ENCODE measurements at places on chromosomes 12 and 14.

GRCh38 chr12:84124211-84124610 is 788.4 kb downstream of the SLC6A15 start:
- DNase-seq: no peak

DNA sequence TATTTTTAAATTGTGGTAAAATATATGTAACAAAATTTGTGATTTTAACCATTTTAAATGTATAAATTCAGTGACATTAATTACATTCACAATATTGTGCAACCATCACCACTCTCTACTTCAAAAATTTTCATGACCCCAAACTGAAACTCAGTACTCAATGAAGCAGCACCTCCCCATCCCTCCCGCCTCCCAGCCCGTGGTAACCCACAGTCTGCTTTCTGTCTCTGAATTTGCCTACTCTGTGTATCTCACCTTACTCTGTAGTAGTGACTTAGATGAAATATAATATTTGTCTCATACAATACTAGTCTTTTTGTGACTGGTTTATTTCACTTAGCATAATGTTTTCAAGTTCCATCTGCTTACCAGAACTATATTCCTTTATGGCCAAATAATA is 36.2 kb downstream of the EML1 start:
- DNase-seq: no peak

GRCh38 chr12:1204581-1205121 is 213.6 kb downstream of the ERC1 start:
- no peak for DNase-seq

DNA sequence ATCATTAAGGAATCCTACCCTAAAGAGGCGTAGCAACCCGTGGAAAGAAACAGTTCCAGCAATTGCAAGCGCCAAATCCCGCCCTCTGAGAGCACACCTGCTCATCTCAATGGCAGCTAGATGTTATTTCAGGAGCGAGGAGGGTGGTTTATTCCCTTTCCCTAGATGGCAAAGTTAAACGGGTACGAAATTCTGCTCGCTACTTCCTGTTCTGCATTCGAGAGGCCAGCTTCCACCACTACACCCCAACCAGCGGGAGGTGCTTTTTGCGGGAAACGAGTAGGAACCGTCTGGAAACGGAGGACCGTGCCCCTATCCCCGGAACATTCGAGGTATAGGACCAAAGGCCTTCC is 536 bp downstream of the VPS29 start:
- DNase-seq: no peak

DNA sequence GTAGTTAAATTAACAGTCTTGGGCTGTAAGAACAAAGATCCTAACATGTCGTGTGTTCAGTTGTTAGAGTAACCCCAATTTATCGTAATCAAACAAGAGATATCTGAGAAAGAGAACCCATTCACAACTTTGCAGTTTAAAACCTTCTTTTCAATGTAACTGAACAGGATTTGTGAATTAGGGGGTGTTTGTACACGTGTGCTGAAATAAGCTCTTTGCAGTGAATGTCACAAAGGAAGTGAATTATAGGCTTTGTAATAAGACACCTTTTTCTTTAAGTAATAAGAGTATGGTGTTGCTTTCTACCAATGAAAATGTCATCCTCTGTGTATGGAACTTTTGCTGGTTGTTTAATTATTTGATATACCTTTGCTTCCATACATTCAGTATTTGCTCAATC is 114.0 kb downstream of the ALX1 start:
- no peak for DNase-seq

DNA sequence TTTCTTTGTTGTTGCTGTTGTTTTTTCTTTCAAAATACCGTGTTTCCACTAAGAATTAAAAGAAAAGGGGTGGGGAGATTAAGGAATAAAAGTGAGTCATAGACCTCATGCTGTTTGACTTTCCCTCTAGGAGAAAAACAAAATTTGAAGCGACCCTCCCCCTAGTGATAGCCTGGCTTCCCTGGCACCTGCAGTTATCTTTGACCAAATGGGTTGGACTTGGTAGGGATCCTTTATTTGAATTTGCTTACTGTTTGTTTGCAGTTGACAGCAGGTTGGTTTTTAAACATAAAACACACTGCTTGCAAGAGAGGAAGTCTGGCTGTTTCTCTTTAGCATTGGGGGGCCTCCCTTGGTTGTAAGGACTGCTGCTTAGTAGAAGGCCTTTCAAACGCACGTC is 14.0 kb downstream of the OTX2 start:
- DNase-seq: no peak

DNA sequence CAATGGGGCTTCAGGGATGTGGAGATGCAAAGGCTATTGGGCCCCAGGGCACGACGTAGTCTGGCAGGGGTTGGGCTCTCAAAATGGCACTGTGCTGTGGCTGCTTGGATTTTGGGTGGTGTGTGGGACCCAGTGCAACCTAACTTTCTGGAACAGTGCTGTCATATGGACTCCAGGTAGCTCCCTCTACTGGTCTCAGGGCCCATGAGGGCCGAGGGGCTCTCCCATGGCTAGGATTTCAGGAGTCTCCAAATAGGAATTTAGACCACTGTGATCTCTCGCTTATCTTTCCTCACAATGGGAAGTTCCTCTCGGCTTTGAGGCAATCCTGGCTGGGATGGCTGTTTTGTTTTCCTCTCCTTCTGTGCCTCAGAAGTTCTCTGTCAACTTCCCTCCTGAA is 68.2 kb upstream of the MUCL1 start:
- no peak for DNase-seq

- DNase-seq: no peak
These were observed 96.1 kb downstream of the PPHLN1 start for GRCh38 chr12:42421844-42422779.

GRCh38 chr12:68375756-68376695 is 43.9 kb upstream of the MDM1 start:
- no peak for DNase-seq

DNA sequence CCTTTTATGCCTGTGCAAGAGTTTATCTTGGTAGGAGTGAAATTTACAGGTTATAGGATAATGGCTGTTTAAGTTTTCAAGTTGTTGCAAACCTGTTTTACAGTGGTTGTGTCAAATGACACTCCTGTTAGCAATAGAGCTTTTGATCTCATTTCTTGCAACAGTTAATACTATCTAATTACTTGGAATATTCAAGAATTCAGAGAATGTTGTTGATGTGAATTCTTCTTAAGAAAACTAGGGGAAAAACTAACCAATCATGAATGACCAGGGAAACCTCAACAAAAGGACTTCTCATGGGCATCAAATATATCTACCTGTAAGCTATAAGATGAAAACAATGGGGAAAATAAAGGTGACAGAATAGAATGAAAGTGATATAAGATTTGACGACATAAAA is 85.0 kb downstream of the IPO8 start:
- DNase-seq: no peak

GRCh38 chr12:57237596-57237931 is 8.1 kb downstream of the SHMT2 start:
- DNase-seq: peak; percentile 33

- DNase-seq: no peak
These were observed 48.7 kb downstream of the SCARB1 start for GRCh38 chr12:124814741-124815613.

- DNase-seq: no peak
These were observed 427.2 kb downstream of the TRHDE start for GRCh38 chr12:72699362-72699761.

DNA sequence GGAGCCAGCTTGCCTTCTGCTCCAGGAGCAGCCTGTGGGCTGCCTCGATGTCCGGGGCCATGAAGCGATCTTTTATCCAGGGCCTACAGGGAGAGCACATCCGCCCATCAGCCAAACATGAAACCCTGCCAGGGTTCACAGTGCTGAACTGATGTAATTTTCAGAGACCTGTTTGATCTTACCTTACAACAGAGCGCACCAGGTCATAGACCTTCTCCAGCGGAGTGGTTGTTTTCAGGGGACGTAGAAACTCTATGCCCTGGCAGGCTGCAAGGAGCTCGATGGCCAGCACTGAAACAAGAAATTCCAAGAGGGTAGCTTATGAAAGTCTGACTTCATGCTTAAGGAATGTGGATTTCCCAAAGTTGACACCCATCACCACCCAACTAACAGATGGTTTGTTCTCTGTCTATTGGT is 19.7 kb downstream of the HAL start:
- DNase-seq: no peak
